ENCODE measurements at places on chromosomes 6 and 20.

DNA sequence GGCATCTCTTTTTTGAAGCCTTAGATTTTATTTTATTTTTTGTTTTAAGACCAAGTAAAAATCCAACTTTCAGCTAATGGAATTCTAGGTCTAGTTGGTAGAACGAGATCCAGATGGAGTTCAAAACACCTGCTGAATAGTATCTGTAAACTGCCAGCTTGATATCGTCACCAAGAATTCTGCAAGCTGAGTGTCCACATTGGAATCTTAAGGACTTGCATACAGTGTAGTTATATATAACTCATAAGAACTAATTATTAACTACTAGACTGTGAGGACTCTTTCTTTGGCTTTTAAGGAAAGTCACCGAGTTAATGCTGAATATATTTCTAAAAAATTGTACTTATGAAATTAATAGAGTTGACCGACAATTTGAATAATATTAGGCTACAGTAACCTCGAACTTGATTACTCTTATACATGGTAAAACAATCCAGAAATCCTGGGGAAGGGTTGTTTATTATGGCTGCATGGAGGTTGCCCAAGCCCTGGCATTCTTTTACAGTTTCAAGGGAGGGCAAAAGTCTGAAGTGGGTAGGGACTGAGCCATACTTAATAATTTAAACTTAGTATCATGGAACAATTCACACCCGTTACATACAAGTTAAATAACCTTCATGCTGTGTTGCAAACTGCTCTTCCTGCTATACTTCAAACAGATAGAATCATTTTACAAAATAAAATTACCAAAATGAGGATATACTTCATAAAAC, 553.9 kb downstream of the PTPRT start:
- no peak for DNase-seq

DNA sequence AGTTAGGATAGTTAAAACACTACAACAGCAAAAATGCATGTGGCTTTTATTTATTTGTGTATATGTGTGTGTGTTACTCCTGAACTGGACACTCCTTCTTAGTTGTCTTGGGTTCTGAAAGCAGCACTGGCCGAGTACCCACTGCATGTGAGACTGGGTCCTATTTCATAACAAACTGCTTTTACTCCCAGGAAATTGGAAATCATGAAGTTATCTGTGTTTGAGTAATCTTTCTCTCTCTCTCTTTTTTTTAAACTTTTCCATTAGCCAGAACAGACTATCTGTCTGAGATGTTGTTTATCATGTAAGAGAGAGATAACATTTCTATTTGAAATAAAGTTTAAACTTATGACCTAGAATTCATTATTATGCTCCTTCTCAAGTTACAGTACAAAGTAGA, 110.4 kb downstream of the LIN28B start:
- no peak for DNase-seq

DNA sequence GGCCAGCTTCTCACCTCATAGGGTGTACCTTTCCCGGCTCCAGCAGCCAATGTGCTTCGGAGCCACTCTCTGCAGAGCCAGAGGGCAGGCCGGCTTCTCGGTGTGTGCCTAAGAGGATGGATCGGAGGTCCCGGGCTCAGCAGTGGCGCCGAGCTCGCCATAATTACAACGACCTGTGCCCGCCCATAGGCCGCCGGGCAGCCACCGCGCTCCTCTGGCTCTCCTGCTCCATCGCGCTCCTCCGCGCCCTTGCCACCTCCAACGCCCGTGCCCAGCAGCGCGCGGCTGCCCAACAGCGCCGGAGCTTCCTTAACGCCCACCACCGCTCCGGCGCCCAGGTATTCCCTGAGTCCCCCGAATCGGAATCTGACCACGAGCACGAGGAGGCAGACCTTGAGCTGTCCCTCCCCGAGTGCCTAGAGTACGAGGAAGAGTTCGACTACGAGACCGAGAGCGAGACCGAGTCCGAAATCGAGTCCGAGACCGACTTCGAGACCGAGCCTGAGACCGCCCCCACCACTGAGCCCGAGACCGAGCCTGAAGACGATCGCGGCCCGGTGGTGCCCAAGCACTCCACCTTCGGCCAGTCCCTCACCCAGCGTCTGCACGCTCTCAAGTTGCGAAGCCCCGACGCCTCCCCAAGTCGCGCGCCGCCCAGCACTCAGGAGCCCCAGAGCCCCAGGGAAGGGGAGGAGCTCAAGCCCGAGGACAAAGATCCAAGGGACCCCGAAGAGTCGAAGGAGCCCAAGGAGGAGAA, 10.5 kb downstream of the GNAS-AS1 start:
- no peak for DNase-seq

- DNase-seq: no peak
Measured at GRCh38 chr6:42257063-42257462, 39.4 kb upstream of the MRPS10 start.

DNA sequence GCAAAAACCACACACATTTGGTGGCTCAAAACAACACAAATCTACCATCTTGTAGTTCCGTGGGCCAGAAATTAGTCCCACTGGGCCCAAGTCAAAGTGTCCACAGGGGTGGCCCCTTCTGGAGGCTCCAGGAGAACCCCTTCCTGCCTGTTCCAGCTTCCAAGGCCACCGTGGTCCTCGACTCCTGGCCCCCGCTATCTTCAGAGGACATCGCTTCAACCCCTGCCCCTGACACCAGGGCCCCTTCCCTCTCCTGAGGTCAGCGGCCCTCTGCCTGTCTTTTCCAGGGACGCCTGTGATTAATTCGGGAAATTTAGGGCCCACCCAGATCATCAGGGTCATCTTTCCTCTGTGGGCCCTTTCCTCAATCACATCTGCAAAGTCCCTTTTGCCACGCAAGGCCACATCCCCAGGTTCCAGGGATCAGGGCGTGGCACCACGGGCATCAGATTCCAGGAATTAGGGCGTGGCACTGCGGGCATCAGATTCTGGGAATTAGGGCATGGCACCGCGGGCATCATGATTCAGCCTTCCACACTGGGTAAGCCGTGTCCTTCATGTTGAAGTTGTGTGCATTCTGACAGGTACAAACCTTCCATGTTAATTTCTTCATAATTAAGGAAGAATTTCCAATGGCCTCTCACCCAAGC, 59.9 kb upstream of the SMOC2 start:
- no peak for DNase-seq

- no peak for DNase-seq
Measured at GRCh38 chr20:47934761-47935160, 149.5 kb upstream of the SULF2 start.

DNA sequence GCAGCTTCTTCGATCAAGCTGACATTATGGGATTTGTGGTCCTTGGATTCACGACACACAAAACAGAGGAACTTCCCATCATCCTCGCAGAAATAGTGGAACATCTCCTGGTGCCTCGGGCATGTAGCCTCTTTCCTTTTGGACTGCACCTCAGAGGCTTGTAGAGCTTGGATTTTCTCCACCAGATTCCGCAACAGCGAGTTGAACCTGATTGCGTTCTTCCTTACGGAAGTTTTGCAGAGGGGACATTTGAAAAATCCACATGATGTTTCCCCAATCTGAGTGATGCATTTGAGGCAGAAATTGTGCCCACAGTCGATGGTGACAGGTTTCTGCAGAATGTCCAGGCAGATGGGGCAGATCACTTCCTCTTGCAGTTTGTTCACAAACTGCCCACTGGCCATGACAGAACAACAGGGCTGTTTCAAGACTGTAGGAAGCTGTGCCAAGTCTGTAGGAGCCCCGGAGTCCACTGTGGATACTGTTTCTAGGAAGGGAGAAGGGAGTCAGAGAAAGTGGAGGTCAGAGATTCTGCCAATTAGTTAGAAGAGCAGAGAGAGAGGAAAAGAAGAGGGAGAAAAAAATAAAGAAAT, 392 bp downstream of the TRIM31 start:
- DNase-seq: no peak

DNA sequence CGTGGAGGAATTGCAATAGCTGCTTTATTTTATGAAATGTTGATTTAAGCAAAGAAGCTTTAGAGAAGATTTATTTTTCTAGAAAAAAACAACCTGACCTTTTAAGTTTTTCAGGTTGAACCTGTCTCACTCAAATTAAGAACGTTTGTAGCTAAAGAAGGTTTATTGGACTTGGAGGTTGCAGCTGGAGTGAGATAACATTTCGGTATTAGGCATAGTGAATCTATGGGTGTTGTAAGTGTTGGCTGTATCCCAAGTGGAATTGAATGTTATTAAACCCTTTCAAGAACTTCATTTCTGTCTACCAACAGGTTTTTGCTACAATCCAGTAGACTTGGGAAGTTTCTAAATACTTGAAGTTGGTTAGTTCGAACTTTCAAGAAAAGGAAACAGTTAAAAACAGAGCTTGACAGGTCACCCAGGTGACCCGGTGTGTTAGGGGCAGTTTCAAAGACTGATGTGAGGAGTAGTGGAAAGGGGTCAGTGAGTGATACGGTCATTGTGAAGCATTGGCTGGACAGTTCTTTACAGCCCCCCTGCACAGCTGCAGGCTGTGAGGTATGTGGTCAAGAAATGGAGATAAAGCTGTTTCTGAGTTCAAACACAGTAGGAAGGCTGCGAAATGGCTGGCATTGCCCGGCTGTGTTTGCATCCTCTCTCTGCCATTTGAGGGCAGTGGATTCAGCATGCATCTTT, 2.4 kb upstream of the TBCC start:
- no peak for DNase-seq

DNA sequence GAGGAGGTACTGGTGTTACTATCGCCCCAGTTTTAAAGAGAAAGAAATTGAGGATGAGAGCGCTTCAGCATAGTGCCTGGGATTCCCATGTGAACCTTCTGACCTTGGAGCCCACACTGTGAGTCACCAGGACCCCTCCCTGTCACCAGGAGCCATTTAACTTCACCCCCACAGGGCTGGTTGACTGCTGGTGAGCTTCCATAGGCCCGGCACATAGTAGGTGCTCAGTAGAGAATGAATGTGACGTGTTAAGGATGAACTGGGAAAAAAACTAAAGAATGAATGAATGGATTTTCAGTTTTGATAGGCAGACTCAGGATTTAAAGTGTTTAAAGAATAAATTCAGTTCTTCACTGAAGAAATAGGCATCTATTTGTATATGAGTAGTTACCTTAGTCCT, 53.3 kb upstream of the KIF25 start:
- no peak for DNase-seq

- DNase-seq: peak; percentile 60
Measured at GRCh38 chr6:75205776-75206575, at the start of gene COL12A1. Gene COL12A1, minus strand, starts transcription at chr6:75206053. Its CDS starts 3,261 bp downstream, at chr6:75202792.

DNA sequence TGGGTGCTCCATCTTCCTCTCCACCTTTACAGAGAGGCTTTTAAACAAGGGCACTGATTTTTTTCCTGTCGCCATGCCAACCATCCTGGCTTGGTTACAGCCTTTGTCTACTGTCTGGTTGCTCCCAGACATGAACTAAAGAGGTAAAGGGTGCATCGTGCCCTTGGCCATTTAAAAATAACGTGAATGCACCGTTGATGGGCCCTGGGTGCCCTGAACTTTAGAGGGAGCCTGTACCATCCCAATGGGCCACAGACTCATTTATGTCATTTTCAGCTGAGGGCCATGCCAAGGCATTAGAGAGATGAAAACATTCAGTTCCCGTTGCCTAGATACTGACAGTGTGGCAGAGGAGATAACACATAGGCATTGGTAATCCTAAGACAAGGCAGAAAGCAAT, 23.3 kb downstream of the TMC2 start:
- DNase-seq: no peak

DNA sequence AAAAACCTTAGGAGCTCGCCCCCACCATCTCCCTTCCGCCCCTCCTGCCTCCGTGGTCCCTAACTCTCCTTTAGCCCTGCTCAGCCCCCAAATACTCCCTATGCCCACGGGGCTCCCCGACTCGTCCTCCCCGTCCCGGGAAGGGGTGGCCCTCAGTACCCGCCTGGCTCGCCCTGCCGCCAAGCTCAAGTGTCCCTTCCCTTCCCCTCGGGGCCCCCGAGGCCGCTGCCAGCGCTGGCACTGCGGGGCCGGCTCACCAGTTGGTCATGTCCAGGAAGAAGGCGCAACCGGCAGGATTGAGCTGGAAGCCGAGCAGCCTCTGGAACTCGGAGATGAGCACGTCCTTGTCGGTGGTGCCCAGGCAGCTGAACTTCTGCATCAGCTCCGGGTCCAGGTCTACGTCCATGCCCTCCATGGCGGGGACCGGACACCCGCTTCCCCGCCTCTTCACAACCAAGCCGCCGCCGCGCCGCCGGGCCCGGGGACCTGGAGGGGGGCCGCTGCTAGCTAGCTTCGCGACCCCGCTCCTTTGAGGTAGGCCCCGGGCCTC, 303 bp downstream of the ILRUN start:
- DNase-seq: no peak

- DNase-seq: no peak
Measured at GRCh38 chr6:43992126-43992663, 135.1 kb downstream of the MRPL14 start.
